ENCODE measurements at places on chromosomes 2 and 18.

GRCh38 chr2:160245614-160246155, 45.6 kb upstream of the ITGB6 start:
- DNase-seq, result no peak

DNA sequence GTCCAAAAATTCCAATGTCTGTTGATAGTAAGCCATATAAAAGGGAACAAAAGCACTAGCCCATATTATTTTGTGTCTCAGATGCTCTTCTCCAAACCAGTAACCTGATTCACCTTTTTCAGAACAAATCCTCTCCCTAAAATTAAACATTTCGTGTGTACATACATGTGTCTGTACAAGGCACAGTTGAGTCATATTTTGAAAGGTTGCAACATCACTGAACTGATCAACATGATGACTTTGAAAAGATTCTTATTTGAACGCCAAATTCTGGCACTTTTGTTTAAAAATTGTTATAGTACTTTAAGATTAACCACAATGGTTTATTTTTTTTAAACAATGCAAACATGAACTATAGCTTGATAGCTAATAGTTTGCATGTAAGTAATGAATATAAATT, 102.5 kb downstream of the RIT2 start:
- DNase-seq, result no peak

DNA sequence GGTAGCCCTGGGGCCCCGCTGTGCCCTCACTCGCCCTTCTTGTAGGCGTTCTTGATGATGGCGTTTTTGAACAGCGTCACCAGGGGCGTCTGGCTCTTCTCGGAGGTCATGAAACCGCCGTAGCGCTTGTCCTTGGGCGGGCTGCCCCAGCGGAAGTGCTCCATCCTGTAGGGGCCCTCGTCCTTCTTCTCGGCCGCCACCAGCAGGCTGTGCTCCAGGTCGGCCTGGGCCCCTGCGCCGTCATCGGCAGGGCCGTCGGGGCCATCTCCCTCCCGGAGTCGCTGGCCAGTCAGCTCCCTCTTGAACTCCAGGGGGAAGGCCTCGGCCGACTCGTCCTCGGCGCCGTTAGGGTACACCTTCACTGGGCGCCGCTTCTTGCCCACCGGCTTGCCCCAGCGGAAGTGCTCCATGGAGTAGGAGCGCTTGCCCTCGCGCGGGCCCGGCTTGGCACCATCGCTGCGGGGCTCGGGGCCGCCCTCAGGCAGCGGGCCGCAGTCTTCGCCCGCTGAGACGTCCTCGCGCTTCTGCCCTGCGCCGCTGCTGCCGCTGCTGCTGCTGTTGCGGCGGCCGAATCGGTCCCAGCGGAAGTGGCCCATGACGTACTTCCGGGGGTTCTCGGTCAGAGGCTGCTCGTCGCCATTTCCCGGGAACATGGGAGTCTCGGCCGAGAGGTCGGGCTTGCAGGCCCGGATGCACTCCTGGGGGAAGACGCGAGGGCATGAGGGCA, 7.2 kb downstream of the POMC start:
- peak; percentile 21 for DNase-seq

GRCh38 chr2:19358242-19359020, at the start of gene OSR1:
TSS of gene OSR1 (minus strand) at chr2:19358623. CDS start at chr2:19353805, 4,818 bp downstream.
- no peak for DNase-seq

Data from T-helper 1 cell (primary cell).